Heart left ventricle (tissue), 16 donors: ENCODE measurements at places on chromosomes 7 and 10. TPM values are rescaled to one million over a fixed set of nuclear protein-coding genes. Genes with fewer than 3 reads are reported as not detected.

The OR2A7 gene
- 0.54 TPM for total RNA-seq

The HMX2 gene
- not detected for total RNA-seq

The LIPM gene
- not detected for total RNA-seq

The TCERG1L gene
- not detected for total RNA-seq

The ARHGEF35 gene
- 0.27 TPM for total RNA-seq

The EPHA1 gene
- total RNA-seq = not detected

The SRRM3 gene
- total RNA-seq = 6.5 TPM
